Activated naive CD8-positive, alpha-beta T cell treated with anti-CD3 and anti-CD28 coated beads, Interleukin-2, amount 10 ng/mL, durations not matched to agents 7 days and 5 days (primary cell): ENCODE measurements at places on chromosomes 12 and 14.

DNA sequence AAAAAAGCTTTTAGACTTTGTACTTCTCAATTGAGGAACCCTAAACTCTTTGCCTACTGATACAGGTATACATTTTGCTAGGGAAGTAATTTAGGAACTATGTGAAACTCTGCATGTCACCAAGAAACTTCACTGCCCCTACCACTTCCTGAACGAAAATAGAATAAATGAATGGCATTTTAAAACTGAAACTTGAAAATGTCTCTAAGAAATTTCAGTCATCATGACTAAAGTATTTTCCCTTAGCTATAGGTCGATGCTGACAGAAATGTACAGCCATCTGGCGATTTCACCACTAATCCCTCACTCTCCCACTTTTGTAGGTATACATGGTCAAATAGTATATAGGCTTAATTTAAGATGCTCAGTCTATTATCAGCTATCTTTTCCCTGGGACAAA, 194.9 kb upstream of the SYT10 start:
- DNase-seq, result no peak

DNA sequence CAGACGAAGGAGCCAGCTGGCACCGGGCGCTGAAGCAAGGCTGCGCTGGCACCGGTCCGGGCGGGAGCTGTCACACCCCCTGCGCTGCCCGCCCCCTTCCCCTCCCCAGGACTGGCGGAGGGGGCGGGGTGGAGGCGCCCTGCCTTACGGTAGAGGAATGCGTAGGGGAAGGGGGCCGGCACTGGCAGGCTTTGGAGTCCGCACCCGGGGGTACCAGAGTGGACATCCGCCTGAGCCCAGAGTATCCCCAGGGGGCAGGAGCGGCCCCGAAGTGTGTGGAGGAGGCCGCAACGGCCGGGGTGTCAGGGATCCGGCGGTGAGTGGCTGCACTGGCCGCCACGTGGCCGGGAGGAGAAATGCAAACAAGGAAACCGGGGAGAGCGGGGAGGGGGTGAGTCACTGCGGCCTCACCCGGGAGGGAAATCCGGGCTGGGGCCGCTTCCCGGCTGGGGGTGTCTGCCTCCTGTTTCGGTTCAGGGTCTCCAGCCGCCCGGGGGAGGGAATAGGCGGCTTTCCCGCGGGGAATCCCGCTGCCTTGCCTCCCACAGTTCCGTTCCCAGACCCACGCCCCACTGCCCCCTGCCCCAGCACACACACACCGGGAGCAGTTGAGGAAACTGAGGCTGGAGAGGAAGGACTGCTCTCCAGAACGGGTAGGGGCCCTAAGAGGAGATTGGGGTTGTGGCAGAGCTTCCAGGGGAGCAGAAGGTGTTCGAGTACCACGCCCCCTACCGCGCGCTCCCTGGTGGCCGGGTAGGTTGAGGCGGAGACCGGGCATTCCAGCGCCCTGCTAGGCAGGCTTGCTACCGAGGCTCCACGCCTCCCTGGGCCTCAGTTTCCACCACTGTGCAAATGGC, at the start of gene RAPGEF3:
RAPGEF3 (minus strand) TSS at position 47 of the 857 bp plus-strand sequence. CDS start 324 bp downstream, outside the sequence.
- peak; percentile 74 for DNase-seq

- DNase-seq, result no peak
These were observed 68.7 kb downstream of the CCDC88C start for GRCh38 chr14:91348845-91349465.

DNA sequence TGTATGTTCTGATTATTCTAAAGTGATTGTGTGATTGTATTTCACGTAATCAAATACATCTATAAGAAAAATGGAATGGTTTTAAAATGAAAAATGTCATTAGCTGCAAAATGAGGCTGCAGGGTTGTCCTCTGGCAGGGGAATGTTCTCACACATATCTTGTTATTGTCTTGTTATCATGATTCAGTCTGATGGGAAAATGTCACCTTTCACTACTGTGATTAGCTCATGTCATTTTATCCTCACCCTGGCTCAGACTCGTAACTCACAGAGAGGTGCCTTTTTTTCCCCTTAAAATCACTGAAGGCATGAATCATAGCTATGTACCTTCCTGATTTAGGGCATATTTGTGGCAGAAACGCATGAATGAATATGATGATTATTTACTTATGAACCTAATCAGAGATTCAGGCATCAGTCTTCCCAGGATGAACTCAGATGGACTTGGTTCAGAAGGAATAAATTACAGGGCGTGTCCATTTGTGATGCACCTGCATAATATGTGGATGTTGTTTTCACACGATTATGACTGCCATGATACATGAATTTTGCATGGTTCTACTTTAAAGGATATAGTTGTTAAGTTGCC, 1339.2 kb downstream of the AACS start:
- DNase-seq, result no peak

- no peak for DNase-seq
These were observed 93.9 kb downstream of the PLEKHG7 start for GRCh38 chr12:92796650-92797049.

DNA sequence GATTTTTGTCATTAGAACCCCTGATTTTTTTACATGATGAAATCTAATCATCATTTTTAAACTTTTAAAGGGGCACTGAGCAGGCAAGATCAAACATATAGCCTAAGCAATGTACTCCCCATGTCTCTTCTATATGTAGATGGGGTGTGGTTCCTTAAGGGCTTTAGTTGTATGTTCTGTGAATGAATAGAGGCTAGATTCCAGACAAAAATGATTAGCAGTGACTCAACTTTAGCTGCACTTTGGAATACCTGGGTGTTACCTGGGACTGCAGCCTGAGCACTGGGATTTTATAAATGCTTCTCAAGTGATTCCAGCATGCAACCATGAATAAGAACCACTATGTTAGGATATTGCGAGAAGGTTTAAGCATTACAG, 256.7 kb upstream of the PLEKHG7 start:
- no peak for DNase-seq

- no peak for DNase-seq
These were observed 30.3 kb upstream of the ESR2 start for GRCh38 chr14:64324461-64324860.

GRCh38 chr14:21539189-21539940, 13.2 kb upstream of the SALL2 start:
- no peak for DNase-seq

- DNase-seq, result no peak
These were observed 48.9 kb upstream of the RIN3 start for GRCh38 chr14:92464716-92465115.

- no peak for DNase-seq
These were observed 23.9 kb downstream of the PLEKHG3 start for GRCh38 chr14:64728106-64728505.

- DNase-seq, result no peak
These were observed 199.6 kb upstream of the DIO3 start for GRCh38 chr14:101361451-101362433.
